Kidney capillary endothelial cell (primary cell): ENCODE measurements at places on chromosomes 3 and 15.

DNA sequence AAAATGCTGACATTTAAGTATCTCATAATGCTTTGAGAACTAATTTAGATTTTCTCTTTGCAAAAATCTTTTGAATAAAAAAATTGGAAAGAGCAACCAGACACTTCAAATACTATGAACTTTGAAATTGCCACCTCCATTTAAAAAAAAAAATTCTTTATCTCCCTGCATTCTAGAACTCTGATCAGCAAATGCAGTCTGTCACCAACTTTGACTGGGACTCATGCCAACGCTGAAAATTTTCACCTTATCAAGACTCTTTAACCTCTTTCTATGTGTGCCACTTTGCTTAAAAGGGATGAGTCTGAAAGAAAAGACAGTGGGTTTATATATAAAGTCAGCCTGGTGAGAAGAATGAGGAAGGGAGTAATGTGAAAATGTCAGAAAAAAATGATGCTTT, 191.2 kb upstream of the ARPP21 start:
- DNase-seq: no peak

- DNase-seq: no peak
These were observed 212.1 kb upstream of the EIF1B start for GRCh38 chr3:40097131-40098117.

DNA sequence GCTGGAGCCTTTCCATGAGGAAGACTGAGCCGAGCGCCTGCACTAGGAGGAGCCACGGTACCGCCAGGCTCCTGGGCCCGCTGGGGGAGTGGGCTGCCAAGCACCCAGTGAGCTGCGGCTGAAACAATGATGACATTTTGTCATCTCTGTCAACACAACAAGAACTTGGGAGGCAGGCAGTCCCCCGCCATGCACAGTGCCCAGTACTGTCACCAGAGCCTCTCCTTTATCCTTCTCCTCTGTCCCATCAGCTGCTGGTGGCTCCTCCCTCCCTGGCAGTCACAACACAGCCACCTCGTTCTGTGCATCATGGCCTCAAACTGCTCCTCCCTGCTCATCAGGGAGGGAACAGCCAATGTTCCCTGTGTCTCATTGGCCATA, 34.0 kb upstream of the PCSK6 start:
- DNase-seq: no peak

DNA sequence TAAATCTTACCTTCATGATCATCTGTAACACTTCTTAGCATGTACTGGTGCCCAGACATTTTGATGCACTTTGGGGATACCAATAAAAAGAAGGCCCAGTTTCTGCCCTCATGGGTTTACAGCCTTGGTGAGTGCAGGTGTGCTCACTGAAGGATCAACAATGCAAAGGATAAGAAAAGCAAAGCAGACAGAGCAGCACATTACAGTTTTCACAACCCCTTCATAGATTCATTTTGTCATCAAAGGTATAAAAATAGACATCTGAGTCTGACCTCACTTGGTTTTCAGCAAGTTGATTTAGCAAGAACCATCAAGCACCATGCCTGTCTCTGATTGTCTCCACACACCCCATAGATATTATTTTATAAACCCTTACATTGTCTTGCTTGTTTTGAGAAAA, 77.6 kb downstream of the BFSP2 start:
- DNase-seq: no peak

DNA sequence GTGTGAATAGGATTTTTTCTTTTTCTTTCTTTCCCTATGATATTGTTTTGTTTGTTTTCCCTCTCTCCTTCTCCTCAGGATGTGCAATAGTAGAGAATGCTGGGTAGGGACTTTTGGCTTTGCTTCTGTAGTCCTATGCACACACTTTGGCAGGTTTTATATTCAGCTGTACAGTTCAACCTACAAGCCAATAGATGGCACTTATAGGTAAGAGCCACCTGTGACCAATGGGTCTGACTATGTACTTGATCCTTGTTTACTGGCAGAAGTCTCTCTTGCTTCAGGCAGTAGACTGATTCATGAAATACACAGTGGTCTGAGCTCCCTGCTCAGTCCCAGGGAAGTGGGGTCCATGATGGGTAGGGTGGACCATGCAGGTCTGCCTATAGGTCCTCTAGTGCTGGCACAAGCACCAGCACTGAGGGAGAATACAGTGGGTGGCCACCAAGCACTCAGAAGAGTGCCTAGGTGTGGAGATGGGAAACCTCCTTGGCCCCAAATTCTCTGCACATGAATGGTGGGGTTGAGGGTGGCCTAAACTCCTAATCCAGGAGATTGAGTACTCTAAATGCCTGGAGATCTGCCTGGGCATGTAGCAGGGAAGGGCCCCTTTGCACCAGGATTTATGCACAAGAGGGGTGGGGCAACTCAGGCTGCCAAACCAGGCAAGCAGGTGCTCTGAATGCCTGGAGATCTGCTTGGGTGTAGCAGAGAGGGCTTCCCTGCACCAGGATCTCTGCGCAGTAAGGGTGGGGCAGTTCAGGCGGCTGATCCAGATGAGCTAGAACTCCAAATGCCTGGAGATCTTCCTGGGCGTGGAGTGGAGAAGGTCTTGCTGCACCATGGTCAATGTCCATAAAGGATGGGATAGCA, 176.1 kb downstream of the DOCK3 start:
- no peak for DNase-seq

- DNase-seq: no peak
These were observed 227.5 kb downstream of the DTWD1 start for GRCh38 chr15:49848282-49848724.

GRCh38 chr3:45020534-45020933, 5.6 kb upstream of the CLEC3B start:
- no peak for DNase-seq

DNA sequence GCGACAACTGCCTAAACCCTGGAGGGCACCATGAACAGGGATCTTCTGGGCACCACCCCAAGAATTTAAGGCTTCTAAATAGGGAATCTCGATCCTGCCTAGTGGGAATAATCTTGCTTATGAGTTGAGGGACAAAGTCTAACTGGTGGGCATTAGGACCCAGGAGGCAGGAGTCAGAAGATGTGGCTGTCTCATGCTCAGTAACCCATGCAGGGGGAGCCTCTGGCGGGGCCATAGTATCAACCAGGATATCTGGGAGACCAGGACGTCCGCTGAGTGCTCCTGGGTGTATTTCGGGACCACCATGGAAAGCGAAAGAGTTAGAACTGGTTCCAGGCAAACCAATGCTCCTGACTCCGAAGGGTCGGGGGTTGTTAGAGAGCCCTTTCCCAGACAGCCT, 356.1 kb downstream of the OTOL1 start:
- DNase-seq: no peak

DNA sequence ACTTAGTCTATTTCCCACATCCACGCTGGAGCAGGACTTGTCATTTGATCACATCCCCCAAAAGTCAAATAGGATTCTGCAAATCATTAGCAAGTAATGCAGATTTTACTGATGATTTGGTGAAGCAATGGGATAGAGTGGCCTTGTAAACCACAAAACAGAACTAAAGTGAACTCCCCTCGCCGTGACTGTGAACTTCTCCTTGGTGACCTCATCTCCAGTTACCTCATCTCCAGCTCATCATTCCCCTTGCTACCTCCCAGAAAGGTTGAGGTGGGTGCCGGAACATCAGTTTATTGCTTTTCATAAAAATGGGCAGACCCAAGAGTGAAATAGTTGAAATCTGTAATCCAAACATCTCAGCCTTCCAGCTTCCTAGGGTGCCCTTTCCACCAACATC, 36.7 kb upstream of the ADPGK start:
- no peak for DNase-seq

- no peak for DNase-seq
These were observed 21.0 kb upstream of the MTMR10 start for GRCh38 chr15:31012455-31012854.

DNA sequence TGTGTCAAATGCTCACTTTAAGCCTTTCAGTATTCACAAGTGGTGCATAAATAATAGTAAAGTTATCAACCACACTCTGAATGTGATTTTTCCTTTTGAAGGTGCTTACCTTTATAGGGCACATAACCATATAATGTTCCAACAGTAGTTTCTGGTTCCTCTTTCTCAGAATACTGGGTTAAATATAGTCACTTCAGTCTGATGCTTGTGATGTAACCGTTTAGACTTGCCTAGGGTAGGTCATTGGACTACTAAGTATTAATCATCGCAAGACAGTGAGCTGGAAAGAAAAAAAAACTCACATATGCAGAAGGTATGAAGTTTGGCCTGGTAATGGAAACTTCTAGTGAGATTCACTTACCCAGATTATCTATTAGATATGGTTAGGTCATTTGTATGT, 1.9 kb downstream of the KBTBD8 start:
- DNase-seq: peak; percentile 35

DNA sequence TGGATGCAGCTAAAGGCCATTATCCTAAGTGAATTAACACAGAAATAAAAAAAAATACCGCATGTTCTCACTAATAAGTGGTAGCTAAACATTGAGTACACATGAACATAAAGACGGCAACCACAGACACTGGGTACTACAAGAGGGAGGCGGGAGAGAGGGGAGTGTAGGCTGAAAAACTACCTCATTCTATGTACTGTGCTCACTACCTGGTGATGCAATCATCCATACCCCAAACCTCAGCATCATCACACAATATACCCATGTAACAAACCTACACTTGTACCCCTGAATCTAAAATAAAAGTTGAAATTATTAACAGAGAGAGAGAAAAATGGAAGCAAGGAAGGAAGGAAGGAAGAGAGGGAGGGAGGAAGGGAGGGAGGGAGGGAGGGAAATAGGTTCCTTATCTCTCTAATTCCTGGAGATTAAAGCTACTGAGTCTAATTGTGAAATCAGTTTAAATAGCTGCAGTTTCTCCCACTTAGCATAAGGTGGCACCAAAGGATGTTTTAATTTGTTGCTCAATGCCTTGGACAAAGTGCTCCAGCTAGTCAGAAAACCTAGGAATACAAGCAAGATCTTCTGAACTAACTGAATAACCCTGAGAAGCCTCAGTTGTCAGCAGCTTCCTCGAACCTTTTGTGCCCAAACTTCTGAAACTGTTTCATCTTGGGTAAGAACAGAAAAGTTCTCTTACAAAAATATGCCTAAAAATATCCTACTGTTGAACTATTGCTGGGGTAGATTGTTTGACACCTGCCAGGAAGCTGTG, 79.4 kb upstream of the ATP11B start:
- DNase-seq: peak; percentile 56

DNA sequence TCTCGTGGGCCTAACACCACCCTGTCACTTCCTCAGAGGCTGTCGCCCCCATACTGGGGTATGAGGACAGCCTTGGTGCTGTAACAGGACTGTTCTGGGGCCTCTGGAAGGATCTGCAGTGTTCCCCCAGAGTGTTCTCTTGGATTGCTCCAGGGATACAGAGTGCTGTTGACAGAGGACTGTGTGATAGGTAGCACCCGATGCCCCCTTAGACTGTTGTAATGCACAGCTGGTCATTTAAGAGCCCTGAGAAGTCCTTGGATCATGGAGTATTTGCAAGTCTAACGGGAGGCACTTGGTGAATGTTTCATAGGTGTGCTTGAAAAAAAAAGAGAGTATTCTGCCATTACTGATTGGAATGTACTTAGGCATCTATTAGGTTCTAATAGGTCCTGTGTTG, 35.4 kb upstream of the UBE3A start:
- no peak for DNase-seq

- DNase-seq: peak; percentile 86
These were observed 24.9 kb downstream of the VPS13C start for GRCh38 chr15:62035256-62035924.

GRCh38 chr3:192336286-192336685, 391.1 kb downstream of the FGF12 start:
- DNase-seq: no peak

- DNase-seq: no peak
These were observed 274.7 kb upstream of the CTNNB1 start for GRCh38 chr3:40924559-40925141.

DNA sequence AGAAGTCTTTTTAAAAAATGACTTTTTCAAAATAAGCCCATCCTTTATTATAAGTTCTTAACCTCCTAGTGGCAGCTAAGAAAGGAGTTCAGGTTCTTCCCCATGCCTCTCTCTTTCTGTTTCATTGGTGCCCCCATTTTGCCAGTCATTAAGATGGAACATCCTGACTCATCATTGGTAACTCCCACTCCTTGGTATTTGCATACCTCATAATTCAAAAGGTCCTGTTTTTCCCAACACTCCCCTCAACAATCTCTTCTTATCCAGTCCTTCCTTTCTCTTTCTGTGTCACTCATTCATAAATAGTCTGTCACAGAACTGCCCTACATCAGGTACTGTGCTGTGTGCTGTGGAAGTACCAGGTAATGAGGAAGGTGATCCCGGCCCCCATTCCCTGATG, 394.0 kb downstream of the FOXP1 start:
- no peak for DNase-seq

GRCh38 chr3:189369636-189370035, 197.9 kb downstream of the TPRG1 start:
- DNase-seq: no peak

DNA sequence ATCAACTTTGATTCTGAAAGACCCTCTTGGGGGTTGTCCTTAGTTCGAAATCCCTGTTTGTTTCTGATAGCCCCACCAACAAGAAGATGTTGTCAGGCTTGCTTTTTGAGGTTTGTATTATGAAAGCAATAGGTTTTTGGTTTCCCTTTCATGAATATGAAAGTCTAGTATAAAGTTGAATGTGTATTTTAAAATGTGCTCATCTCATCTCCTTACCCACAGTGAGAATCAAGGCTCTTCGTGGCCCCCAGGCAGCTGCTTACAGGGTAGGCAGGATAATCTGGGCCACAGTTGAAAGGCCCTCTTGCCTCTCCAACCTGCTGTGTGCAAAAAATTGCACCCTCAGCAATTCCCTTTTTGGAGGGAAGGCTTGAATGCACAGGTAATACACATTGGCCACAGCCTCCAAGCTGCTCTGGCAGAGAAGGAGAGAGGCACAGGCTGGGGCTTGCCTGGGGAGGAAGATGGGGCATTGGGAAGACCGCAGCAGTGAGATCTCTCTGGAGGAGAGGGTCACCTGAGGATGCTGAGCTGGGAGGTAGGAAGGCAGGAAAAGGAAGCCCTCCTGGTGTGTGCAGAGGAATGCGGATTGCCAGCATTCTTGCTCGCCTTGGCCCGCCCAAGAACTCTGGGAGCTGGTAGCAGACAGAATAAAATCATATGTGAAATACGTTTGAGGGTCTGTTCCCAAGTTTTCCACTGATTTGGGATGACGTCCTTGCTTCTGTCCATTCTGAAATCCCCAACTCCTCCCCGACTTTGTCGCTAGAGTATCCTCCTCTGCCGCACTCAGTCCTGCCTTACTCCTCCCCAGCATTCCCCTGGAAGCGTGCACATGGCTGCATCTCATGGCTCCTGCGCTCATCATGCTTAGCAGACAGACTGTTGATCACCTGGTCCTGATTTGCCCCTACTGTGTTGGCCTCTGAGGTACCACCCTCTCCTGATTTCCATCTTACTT, 196.4 kb downstream of the RPLP1 start:
- DNase-seq: no peak

- no peak for DNase-seq
These were observed 447.2 kb upstream of the DPH6 start for GRCh38 chr15:35993196-35993595.

- no peak for DNase-seq
These were observed 258.3 kb upstream of the ICE2 start for GRCh38 chr15:60737217-60737616.

- peak; percentile 73 for DNase-seq
These were observed 258.1 kb downstream of the TBL1XR1 start for GRCh38 chr3:176939022-176939817.

- no peak for DNase-seq
These were observed 32.8 kb downstream of the IFT57 start for GRCh38 chr3:108189440-108189839.

GRCh38 chr3:56921573-56922453, 120.1 kb upstream of the ARHGEF3 start:
- no peak for DNase-seq
